ENCODE measurements at places on chromosomes 6 and 20.

DNA sequence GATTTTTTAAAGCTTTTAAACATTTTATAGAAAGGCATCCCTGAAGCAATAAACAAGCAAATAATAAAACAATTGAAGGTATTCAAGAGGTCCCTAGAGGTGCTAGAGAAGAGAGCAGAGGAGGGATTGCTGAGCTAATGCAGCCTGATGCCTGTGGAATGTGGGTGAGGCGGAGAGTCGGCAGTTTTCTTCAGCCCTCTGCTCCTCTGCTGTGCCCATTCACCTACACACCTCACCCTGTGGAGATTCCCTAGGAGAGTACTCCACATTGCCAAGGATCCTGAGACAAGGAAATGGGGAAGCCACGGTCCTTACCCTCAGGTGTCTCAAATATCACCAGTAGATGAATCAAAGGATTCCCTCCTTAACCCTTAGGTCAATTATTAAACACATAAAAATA, 199.8 kb upstream of the POU3F2 start:
- no peak for DNase-seq

- no peak for DNase-seq
Observed at GRCh38 chr20:3243718-3244358, 4.8 kb upstream of the SLC4A11 start.

DNA sequence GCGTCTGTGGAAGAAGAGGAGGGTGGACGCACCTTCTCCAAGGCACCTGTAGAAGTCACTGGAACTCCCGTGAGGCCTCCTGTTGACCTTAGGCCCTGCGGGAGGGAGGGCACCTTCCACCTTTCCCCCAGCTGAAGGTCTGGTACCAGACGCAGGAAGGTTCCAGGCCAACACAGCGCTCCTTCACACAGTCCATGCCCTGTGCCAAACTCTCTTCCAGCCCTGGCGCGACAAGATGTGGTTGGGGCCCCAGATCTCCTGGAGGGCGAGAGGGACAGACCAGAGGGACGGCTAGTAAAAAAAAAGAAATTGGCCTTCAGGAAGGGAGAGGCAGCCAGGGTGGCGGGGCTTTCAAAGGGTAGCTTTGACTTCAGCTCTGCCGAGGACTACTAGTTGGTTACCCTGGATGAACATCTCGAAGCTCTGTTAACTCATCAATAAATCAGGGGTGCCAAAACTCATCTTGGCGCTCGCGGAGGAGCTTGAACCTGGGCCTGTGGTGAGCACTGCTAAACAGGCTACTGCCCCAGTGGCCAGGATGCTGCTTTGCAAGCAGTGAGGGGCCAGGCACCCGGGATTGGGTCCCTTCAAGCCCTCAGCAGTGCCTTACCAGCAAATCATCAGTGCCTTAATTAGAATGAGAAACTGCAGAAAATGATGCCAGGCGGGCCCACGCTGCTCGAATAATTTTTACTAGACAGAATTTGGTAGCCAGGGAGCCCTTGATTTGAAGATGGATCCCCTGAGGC, 14.9 kb downstream of the AARS2 start:
- DNase-seq = no peak

DNA sequence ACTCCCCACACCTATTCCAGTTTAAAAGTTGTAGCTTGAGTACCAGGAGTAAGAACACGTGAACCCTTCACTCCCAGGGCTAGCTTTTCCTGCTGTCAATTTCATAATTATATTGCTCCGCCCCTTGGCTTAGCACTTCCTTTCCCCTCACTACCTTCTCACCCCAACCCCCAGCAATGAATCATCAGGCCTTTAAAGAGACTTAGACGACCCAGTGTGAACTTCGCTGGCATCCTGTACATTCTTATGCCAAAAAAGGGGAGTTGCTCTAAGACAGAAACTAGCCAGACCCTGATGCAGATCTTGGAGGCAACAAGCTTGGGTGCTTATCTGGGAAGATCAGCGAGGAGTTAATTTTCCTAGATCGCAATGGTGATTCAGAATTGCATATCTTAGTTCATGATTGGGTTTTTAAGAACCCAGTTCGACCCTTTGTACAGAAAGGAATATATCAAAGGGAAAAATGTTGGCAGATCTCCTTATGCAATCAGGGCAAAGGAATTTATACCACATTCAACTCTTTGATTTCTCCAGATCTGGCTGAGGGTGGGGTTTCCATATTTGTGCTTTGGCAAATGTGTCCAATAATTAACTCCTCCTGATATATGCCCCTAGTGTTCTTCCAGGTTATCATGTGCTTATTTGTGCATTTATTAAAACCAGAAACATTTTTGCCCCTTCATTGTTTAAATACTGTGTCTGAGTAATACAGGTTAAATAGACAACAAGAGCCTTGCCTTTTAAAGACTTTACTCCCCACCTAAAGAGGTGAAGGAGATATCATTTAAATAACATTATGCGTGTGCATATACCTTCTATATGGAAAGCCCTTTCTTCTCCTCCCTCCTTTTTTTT, 8.1 kb upstream of the ATXN1 start:
- DNase-seq = peak; percentile 37

GRCh38 chr6:40350747-40351217, 236.4 kb downstream of the LRFN2 start:
- DNase-seq = no peak

- no peak for DNase-seq
Observed at GRCh38 chr6:154301086-154301625, 55.4 kb downstream of the IPCEF1 start.

DNA sequence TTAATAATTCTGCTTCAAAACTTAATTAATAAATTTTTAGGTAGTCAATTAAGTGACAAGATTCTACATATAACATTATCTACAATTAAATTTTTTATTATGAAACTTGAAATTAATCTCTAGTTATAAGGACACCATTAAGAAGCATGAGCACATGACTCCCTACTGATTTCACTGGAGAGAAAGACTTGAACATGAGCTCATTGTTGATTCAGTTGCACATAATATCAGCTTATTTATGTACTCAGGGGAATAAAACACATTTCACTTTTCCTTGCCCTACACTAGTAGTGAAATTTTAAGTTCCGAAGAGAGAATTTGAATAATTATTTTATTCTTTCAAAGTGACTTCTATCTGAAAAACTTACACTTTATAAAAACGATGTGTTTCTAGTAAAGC, 370.2 kb upstream of the EPHA7 start:
- no peak for DNase-seq

DNA sequence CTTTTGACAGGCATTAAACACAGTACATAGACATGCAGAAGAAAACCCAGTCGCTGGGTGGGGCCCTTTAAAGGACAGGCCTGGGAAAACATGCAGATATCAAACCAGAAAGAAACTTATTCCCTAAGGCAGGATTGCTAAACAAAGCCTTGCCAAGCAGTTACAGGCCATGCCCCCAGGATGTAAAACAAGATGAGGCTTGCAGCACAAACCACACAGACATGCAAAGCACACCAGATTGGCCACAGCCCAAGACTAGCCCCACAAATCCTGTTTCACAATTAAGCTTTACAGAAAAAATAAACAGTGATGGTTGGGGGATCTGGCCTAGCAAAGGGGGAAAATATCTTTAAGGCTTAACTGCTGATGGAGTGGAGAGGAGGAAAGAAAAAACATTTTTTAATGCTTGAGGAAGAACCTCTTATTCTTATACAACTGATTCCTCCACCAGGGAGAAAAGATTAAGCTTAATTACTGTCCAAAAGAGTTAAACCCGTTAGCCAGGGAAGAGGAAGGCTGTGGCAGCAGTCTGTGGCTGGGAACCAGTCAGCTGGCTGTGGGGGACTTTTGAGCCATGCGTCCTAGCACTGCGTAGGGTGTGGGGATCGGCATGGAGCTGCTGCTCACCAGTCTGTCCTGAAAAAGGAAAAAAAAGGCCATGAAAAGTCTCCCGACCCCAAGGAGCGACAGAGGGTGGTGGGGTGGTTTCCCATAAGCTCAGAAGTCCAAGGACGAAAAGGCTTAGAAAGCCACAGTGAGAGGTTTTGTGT, 28.4 kb downstream of the COL19A1 start:
- DNase-seq = no peak

DNA sequence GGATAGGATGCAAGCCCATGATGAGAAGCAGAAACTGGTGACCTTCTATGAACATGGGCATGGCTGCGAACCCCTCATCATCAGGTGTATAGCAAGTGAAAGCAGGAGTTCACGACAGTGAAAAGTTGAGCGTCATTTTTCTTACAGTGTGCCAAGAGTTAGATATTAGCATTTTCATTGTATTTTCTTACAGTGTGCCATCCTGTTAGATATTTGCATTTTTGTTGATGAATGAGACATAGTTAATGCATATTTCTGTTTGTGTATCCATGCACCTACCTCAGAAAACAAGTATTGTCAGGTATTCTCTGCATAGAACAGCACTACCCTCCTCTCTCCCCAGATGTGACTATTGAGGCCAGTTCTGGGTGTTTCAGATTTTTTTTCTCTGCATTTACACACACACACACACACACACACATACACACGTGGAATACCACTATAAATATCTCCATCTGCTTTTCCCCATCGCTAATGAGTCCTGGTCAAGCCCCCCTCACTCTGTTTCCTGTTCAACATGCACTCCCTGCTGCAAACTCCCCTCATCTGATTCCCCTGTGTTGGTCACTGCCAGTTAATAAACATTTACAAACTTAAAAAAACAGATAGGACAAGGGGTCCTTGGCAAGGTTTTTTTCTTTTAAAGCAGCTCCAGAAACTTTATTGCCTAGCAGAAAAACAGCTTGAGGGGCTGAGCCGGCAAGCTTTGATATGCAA, 41.7 kb downstream of the PLN start:
- no peak for DNase-seq

GRCh38 chr20:2323051-2323450, 27.2 kb downstream of the TGM3 start:
- no peak for DNase-seq

DNA sequence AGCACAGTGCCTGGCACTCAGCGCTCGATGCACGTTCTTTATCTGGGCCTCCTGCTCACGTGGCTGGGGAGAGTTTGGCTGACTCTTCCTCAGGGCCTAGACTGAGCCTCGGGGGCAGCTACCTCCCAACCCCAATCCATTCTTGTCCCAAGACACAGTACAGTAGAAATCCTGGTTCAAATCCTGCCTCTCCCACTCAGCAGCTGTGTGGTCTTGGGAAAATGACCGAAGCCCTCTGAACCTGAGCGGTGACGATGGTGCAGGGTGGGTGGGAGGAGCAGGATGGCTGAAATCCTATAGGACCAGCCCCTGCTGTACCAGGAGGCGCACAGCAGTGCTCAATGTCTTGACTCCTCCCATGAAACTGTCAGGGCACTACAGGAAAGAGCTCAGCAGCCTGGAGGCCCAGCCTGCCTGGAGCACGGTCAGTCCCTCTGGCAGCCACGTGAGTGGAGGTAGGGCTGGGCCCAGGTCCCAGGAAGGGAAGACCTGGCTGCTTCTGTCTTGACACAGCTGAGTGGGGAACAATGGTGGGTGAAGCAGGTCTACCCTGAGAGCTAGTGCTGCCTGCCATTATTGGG, 31.5 kb downstream of the PDRG1 start:
- DNase-seq = no peak

DNA sequence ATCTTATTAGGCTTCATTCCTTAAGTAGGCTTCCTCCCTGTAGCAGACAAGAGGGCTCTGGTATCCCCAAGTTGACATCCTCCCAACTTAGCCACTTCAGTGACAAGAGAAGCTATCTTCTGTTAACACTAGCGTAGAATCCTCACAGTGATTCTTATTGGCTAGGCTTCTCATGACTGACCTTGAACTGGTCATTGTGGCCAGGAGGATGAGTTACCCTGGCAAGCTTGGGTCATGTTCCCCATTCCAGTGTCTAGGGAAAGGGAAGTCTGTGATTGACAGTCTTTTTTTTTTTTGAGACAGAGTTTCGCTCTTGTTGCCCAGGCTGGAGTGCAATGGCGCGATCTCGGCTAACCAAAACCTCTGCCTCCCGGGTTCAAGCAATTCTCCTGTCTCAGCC, 7.1 kb downstream of the CDKAL1 start:
- no peak for DNase-seq

DNA sequence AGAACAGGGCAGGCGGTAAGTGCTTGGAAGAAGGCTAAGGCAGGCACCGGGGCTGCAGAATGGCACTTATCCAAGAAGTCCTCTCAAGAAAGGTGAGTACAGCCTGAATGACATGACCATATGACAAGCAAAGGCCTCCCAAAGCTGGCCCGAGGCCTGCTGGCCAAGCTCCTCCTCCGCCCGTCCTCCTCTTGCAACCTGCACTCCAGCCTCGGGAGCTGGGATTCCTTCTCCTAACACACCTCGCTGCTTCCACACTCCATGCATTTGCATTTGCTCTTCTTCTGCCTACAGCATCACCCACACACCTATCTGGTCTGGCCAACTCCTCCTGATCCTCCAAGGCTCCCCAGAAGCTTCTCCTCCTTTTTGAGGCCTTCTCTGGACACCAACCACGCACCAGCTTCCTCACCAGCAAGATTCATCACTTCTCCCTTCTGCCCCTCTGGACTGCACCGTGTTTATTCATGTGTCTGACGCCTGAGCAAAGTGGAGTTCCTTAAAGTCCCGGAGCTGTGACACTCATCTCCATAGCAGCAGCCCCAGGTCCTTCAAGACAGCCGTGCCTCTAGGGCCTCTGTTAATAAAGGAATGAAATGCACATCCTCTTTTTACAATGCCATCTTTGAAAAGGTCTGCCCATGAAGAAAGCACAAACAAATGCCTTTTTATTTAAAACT, 32.3 kb downstream of the CNKSR3 start:
- no peak for DNase-seq

- DNase-seq = no peak
Observed at GRCh38 chr6:13302291-13302690, 26.0 kb downstream of the TBC1D7 start.

- no peak for DNase-seq
Observed at GRCh38 chr20:56322681-56323080, 36.1 kb upstream of the FAM210B start.

GRCh38 chr6:134918418-134918961, 31.4 kb downstream of the ALDH8A1 start:
- no peak for DNase-seq

DNA sequence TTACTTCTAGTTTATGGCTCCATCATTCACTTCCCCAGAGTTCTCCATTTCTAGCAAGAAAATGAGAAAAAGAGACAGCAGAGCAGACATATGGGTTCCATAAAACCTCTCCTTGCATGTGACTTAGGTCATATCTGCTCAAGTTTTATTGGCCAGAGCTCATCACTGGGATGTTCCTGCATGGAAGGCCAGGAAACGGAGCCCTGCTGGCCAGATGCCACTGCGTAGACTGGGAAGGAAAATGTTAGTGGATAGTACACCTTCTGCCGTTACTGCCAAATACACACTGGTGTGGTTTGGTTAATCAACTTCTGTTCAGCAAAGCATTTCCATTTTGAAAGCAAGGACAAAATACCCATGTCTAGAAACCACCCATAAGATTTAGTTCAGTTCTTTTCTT, 220.6 kb upstream of the TSHZ2 start:
- no peak for DNase-seq

DNA sequence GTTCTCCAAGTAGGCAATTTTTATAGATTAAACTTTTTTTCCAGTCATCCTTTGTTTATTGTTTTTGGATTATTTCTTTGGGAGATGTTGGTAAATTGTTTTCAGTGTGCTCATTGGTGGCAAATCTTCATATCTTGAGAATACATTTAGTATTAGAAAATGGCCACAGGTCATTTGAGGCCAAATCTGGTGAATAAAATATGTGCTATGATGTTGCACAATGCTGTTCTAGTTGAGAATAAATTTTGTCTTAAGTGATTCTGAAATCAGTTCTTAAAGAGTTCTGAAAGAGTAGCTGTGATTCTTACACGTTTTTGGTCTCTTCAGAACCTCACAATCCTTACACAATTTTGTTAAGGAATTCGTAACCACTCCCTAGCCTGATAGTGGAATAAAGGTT, 20.1 kb downstream of the CDKAL1 start:
- no peak for DNase-seq
